ENCODE measurements at places on chromosomes 12 and 14.

DNA sequence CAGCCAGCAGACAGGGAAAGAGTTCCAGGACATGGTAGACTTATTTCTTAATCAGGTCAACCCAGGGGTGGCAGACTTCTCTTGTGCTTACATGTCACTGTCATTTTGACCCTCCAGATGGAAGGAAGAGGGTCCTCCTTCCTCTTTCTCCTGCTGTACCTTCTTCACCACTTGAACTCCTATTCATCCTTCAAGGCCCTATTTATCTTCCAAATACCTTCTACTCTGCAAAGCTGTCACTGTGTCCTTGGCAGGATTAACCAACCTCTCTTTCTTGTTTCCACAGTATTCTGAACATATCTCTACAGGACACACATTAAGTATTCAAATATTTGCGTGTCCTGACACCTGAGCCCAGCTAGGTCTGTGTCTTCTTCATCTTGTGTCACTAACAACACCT lies 163.1 kb downstream of the DICER1 start:
- no peak for DNase-seq

DNA sequence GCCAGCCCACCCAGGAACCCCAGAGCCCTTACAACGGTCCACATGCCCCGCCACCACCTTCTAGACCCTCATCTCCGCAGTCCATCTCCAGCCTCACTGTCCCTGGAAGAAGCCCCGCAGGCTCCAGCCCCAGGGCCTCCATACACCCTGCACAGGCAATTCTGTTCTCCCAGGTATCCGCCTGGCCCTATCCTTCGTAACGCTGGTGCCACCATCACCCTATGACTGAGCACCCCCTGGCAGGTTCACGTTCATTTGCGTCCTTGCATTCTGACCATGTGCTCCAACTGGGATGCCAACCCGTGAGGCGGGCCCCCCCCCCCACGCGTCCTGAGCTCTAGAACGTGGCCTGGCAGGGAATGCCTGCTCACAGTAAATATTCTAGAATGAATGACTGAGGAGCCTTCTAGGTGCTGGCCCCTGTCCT lies 675 bp upstream of the SCARB1 start:
- DNase-seq, result no peak

GRCh38 chr14:105760691-105761344 lies 234.4 kb downstream of the TMEM121 start:
- DNase-seq, result no peak

- no peak for DNase-seq
Observed at GRCh38 chr12:94255006-94255405, 106.6 kb downstream of the PLXNC1 start.

DNA sequence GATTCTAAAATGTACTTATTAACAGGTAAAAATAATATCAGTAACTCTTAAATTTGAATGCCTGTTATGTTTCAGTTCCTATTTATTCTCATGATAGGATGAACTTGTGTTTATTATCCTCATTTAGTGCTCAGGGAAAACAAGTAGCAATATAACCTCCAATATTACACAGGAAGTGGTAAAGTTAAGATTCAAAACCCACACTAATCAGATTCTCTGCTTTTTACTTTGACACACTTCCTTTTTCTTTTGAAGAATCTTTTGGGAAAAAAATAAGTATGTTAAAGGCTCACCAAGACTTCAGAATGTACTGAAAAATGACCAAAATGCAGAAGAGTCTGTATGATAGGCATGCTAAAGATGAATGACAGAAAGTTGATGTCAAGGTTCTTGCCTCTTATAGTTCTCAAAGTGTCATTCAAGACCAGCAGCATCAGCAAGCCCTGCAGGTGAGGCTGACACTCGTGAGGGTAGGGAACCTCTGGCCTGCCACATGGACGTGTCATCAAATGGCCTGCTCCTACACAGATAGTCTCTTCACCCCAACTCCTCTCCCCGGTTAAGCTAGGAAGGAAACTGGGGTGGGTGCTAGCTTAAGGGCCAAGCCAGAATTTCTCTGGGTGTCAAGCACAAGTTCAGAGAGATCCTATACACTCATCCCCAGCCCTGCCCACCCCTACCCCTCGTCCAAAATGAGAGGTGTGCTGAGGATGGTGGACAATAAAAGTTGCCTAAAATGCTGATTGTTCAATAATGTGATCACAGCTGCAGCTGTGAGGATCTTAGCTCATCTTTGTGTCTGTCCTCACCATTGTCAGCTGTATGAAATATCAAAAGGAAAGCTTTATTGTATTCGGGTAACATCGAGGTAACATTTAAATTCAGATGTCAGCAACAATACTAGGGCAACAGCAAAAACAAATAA lies 6.3 kb downstream of the TBPL2 start:
- no peak for DNase-seq

DNA sequence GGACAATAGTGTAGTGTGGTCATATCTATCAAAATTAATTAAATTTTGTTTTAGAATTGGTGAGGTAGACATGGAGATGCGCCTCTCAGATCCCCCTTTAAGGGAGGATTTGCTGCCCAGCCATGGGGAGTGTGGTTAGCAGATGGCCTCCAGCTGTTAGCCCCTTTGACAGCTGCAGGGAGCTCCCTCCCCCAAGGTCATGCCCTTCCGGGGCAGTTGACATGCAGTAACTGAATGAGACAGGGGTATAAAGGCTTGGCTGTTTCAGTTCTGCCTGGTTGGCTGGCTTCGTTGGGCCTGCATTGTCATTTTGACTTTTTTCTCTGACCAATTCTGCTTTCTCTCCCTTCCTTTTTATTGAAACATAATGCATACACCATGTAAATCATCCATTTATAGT lies 291.5 kb upstream of the SRRM4 start:
- no peak for DNase-seq

- no peak for DNase-seq
Observed at GRCh38 chr14:74826574-74826973, 49.4 kb downstream of the PROX2 start.

Measured in activated CD4-positive, CD25-positive, alpha-beta regulatory T cell treated with anti-CD3 and anti-CD28 coated beads, Interleukin-2, amount 50 U/mL, for 16 hours (primary cell).